Stimulated activated CD4-positive, alpha-beta T cell treated with anti-CD3 and anti-CD28 coated beads, Interleukin-15, amount 100 ng/mL, for 1 hour (primary cell): ENCODE measurements at places on chromosomes 6 and 20.

DNA sequence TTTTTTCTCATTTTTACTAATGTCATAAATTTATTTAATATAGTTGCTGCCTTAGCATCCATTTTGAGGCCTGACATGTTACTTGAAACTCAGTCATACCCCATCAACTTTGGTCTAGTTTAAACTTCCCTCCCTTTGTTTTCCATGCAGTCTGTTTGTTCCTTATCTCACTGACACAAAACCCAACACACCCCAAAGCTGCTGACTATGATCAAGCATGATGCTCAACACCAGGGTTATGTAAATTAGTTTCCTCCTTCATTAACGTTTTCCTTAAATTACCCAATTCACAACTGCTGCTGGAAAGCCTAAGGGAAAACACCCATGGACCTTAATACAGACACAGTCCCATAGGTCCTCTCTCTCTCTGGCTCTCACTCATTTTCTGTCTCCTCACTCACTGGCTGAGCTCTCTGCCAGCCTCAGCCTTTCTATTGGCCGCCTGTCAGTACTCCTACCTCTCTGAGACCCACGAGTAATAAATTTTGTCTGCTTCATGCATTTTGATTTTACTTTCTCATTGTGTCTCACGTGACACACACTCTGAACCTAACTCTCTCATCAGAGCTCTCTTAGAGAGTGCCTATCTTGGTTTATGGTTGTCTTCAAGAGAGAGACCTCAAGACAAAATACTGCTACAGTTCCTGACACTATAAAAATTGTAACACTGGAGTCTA is 904.5 kb downstream of the C6orf118 start:
- no peak for DNase-seq

DNA sequence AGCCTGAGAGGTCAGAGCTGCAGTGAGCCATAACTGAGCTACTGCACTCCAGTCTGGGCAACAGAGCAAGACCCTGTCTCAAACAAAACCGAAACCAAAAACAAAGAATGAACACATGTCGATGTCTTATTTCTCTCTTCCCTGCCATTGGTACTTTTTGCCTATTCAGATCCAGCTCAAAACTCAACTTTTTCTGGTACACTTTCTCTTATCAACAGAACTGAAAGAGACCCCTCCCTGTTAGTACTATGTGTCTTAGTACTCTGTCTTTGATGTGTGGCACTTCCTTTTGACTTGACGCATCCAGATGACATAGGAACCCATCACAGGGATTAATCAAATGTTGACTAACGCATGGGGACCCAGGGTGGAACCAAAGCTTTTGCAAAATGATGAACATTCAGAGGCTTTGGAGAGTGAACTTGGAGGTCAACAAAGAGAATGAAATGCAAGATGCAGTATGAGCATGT is 44.8 kb downstream of the AKAP12 start:
- no peak for DNase-seq

GRCh38 chr20:24701668-24702067 is 232.2 kb downstream of the SYNDIG1 start:
- no peak for DNase-seq

DNA sequence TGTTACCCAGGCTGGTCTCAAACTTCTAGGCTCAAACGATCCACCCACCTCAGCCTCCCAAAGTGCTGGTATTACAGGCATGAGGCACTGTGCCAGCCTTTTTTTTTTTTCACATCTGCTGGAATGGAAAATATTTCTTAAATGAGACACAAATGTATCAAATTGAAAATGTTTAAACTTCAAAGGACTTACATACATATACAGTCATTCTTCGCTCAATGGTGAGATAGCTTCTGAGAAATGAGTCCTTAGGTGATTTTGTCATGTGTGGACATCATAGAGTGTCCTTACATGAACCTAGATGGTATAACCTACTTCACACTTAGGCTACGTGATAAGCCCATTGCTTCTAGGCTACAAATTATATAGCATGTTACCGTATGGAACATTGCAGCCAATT is 43.1 kb downstream of the MICA start:
- no peak for DNase-seq

- DNase-seq, result no peak
Measured at GRCh38 chr6:127146932-127147331, 28.5 kb downstream of the RSPO3 start.

GRCh38 chr6:26180346-26180745 is 93.1 kb downstream of the HFE start:
- no peak for DNase-seq

- no peak for DNase-seq
Measured at GRCh38 chr20:59453759-59454560, 150.4 kb upstream of the PHACTR3 start.

DNA sequence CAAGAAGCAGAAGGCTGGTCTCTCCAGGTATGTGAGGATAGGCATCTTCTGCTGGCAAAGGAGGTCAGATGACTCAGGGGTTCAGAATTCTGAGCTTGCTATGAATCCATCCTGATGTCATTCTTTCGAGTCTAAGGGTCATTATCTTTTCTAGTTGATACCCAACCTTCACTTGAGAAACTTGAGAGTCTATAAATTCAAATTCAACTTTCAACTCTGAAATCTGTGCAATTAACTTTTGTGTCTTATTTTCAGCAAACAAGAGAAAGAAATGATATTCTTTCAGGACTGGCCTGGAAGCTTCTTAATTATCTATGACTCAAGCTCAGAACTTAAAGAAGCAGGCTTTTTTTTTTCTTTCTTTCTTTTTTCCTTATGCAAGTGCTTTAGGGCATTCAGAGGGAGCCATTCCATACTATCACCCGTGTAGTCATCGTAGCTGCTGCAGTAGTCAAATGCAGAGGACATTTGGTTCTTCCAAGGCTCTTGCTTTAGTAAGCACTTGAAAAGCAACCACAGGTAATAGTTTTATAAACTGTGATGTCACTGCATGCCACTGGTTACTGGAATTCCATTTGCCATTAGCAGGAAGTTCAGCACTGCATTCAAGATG is 93.0 kb downstream of the ADTRP start:
- no peak for DNase-seq

DNA sequence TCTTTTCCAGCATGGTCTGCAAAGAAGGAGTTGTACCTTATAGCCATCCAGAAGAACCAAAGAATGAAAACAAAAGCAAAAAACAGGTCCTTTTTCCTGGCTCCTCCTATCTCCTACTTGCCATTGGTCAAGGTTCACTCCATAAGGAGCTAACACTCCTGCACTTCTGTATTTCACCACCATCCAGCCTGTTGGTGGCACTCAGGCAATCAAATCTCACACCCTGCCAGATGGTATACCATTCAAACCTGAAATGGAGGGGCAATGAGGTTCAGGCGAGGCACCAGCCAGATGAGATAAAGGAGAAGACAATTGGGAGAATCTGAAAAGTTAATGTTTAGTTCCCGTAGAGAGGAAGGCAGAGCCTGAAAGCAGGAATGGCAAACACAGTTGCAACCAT is 203.8 kb downstream of the ALDH8A1 start:
- DNase-seq, result no peak

DNA sequence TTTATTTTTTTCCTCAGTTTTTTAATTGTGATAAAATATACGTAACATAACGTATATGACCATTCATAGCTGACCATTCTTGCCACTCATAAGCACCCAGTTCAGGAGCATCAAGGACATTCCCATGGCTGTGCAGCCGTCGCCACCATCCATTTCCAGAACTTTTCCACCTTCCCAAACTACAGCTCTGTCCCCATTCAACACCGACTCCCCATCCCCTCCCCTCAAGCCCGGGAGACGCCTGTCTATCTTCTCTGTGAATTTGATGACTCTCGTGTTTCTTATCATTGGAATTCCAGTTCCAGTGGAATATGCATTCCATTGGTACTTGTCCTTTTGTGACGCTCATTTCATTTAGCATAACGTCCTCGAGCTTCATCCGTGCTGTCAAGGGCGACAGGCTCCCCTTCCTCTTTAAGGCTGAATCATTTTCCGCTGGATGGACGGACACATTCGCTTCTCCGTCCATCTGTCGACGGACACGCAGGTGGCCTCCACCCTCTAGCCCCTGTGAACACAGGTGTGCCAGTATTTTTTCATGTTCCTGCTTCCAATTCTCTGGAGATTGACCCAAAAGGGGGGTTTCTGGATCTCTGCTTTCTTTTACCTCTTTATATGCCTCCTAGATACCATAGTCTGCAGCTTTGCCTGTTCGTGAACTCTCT is 88.1 kb downstream of the YTHDF1 start:
- no peak for DNase-seq

DNA sequence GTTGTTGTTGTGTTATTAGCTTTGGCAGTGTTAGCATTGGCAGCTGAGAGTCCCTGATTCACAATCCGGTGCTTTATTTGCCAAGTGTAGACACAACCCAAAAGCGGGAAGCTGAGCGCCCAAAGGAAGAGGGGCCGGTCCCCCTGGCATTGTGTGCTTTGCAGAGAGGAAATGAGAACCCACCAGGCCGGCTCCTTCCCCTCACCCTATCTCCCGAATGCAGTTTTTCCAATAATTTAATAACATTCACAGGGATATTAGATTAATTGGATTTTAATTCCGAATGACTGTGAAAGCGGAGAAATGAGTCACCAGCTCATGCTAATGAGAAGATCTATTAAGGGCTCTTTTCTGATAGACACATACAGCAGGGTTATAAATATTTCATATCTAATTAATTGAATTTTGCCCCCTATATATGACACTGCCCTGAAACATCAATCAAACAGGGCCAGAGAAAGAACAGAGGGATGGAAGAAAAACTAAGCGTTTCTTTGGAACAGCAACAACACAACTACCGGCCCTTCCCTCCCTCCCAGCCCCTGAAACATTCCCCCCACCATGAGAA is 143.8 kb downstream of the MBOAT1 start:
- DNase-seq, result no peak

- DNase-seq, result no peak
Measured at GRCh38 chr6:15661853-15662325, 939 bp downstream of the DTNBP1 start.

GRCh38 chr6:127570739-127571389 is 6.1 kb upstream of the C6orf58 start:
- DNase-seq, result no peak
